Nephron progenitor cell (in vitro differentiated cells): ENCODE measurements at places on chromosomes 3 and 15.

- no peak for DNase-seq
Measured at GRCh38 chr3:105996781-105997180, 128.0 kb upstream of the CBLB start.

GRCh38 chr3:126035362-126036050 lies 48.4 kb downstream of the SLC41A3 start:
- DNase-seq = no peak

DNA sequence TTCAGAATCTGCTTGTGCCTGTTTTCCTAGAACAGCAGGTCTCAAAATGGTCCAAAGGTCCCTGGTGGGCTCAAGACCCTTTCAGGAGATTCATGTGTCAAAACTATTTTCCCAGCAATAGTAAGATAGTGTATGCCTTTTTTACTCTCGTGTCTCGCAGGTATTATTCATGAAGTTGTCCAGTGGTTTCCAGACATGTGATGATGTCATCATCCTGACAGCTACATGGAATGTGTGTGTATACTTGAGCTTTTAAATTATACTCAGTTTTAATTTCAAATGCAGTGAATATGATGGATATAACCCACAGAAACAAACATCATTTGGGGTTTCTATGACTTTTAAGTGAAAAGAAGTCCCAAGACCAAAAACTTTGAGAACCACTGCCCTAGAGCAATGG lies 288.6 kb downstream of the NTRK3 start:
- no peak for DNase-seq

DNA sequence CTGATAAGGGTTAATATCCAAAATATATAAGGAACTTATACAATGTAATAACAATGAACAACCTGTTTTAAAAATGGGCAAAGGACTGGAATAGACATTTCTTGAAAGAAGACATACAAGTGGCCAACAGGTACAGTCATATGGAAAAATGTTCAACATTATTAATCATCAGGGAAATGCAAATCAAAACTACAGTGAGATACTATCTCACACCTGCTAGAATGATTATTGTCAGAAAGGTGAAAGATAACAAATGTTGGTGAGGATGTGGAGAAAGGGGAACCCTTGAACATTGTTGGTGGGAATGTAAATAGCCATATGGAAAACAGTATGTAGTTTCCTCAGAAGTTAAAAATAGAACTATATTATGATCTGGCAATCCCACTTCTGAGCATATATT lies 20.4 kb downstream of the GOLM2 start:
- DNase-seq = no peak

DNA sequence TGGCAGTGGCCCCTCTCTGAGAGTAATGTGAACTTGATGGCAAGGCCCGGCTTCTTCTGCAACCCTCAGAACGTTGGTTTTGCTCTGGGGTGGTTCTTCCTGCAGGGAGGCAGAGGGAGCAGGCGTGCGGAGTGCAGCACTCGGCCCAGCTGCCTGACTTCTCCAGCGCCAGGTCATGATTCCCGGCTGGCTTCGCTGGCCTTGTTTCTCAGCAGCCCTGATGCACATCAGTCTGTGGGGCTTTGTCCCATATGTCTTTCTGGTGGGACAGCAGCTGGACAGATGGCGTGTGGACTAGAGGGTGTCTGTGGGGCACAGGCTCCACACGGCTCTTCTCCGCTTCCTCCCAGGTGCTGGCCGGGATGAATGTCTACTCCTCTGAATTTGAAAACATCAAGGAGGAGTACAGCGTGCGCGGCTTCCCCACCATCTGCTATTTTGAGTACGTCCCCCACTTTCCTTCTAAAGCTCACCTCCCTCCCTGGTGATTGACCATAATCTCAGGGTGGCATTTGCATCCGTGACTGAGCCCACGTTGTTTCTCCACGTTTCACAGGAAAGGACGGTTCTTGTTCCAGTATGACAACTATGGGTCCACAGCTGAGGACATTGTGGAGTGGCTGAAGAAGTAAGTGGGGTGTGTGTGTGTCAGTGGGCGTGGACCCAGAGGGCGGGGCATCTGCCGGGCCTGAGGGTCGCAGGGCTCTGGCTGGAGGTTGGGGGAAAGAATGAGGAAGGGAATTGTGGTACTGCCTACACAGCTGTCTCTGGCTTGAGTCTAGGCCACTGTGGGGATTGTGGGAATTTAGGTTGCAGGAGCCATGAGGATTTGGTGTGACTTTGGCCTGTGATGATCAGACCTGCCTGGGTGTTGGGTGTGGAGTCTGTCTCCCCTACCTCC lies 57.1 kb downstream of the PDIA5 start:
- DNase-seq = no peak
